ENCODE measurements at places on chromosomes 1 and 21.

GRCh38 chr1:22440582-22440981 is 11.1 kb upstream of the ZBTB40 start:
- DNase-seq: no peak

- DNase-seq: no peak
These were observed 25.8 kb downstream of the COL18A1 start for GRCh38 chr21:45430521-45431501.

- DNase-seq: no peak
These were observed 105.9 kb upstream of the C21orf91 start for GRCh38 chr21:17925000-17925610.

DNA sequence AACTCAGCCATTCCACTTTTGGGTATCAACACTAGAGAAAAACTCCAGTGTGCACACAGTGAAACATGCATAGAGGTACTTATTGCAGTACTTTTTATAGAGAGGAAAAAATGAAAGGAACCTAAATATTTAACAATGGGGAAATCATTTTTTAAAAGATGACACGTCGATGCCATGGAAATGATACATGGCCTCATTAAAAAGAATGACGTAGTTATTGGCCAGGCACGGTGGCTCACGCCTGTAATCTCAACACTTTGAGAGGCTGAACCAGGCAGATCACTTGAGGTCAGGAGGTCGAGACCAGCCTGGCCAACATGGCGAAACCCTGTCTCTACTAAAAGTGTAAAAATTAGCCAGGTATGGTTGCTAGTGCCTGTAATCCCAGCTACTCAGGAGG is 42.5 kb downstream of the MATN1 start:
- DNase-seq: no peak

DNA sequence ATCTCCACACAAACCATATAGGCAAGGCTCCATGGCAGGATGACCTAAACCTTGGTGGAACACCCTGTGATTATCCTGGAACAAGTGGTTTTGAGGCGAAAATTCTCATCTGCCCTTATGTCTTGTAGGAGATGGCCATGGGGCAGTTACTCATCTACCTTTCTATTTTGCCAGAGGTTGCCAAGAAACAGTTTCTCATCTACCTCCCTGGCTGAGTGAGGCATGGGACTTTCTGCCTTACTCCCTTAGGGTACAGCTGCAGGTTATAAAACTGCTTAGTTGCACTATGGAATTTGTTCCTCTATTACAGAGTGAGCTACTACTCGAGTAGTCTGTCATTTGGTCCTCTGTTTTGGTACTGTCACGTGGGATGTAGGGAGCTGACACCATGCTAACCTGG is 31.3 kb upstream of the GUCA2A start:
- no peak for DNase-seq

- DNase-seq: no peak
These were observed 71.5 kb upstream of the DISP3 start for GRCh38 chr1:11407301-11407994.
